Mesothelial cell of epicardium (in vitro differentiated cells): ENCODE measurements at places on chromosomes 2 and 18.
A peak's percentile ranks its signal among the peaks of the same experiment; 100 is the strongest.

DNA sequence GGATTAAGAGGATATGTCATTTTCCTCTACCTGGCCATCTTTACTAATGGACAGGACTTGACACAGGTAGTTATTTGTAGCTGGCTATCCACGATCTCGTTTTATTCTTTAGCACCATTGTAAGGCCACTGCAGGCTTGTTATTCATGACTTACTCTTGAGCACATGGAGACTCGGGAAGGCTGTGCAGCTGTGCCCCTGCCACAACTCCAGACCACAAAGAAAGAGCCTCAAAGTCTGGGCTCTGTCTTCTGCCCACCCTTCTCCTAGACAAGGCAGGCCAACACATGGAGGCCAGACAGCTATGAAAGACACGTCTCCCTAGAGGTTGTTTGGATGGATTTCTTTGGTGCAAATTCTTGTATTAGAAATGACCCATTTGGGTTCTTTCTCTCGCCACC is 133.8 kb downstream of the NAPG start:
- H3K4me3 ChIP-seq = no peak overlapping the region
- peak overlapping the region; percentile 96 for H3K27ac ChIP-seq
- DNase-seq = no peak

DNA sequence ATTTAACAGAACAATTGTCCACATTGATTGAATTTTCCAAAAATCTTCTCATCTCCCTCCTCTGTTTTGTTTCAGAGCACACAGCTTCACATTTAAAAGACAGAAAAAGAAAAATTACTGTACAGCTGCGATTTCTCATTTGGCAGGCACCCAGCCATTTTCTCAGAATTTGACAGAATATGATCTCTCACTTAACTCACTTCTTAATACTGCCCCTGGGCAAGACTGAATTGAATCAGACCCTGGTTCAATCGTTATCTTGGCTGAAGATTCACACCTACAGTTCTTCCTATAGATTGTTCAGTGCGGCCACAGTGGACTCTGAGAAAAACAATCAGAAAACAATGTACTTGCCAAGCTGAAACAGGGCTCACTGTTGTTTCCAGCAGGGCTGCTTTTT is 90.2 kb upstream of the LHCGR start:
- H3K36me3 ChIP-seq = no peaks in the 10 kb centered on the region
- H3K27ac ChIP-seq = no peak overlapping the region
- no peak overlapping the region for H3K4me3 ChIP-seq
- no peak for DNase-seq
- H3K4me1 ChIP-seq = peaks cover 5% of the 10 kb centered on the region

GRCh38 chr2:223044092-223044836 is 7.7 kb upstream of the KCNE4 start:
- no peaks in the 10 kb centered on the region for H3K27me3 ChIP-seq
- peak overlapping the region; percentile 53 for H3K27ac ChIP-seq
- peaks cover 67% of the 10 kb centered on the region for H3K4me1 ChIP-seq
- no peaks in the 10 kb centered on the region for H3K36me3 ChIP-seq
- H3K4me3 ChIP-seq = no peak overlapping the region
- DNase-seq = no peak

GRCh38 chr18:23812546-23813440 is 123.5 kb downstream of the LAMA3 start:
- DNase-seq = no peak
- no peak overlapping the region for H3K4me3 ChIP-seq
- peaks cover 55% of the 10 kb centered on the region for H3K27me3 ChIP-seq
- no peaks in the 10 kb centered on the region for H3K4me1 ChIP-seq
- no peaks in the 10 kb centered on the region for H3K36me3 ChIP-seq

DNA sequence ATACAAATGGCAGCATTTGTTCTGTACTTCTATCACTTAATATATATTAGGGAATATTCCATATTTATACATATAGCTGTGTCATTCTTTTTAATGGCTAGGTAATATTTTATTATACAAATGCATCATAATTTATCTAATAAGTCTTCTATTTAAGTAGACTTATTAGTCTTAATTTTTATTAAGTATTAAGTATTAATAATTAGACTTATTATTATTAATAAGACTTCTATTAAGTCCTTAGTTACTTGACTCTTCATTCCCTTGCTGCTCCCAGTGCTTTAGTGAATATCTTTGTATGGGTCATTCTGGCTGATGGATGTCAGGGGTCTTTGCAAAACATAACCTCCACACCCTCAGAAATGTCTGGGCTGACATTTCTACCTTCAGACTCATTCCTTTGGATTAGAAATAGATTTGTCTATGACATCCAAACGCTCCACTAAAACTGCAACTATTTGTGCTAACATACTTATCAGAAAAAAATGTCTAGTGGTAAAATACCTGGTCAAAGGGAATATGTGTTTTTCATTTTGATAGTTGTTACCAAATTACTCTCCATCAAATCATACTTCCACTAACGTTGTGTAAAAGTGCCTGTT is 35.8 kb downstream of the EN1 start:
- peaks cover 35% of the 10 kb centered on the region for H3K4me1 ChIP-seq
- peaks cover 38% of the 10 kb centered on the region for H3K27me3 ChIP-seq
- no peaks in the 10 kb centered on the region for H3K36me3 ChIP-seq
- H3K4me3 ChIP-seq = no peak overlapping the region

- H3K4me3 ChIP-seq = no peak overlapping the region
- H3K27ac ChIP-seq = no peak overlapping the region
- H3K36me3 ChIP-seq = peaks cover 18% of the 10 kb centered on the region
- H3K4me1 ChIP-seq = no peaks in the 10 kb centered on the region
- no peaks in the 10 kb centered on the region for H3K27me3 ChIP-seq
These were observed 120.2 kb downstream of the GBX2 start for GRCh38 chr2:236047886-236048540.

DNA sequence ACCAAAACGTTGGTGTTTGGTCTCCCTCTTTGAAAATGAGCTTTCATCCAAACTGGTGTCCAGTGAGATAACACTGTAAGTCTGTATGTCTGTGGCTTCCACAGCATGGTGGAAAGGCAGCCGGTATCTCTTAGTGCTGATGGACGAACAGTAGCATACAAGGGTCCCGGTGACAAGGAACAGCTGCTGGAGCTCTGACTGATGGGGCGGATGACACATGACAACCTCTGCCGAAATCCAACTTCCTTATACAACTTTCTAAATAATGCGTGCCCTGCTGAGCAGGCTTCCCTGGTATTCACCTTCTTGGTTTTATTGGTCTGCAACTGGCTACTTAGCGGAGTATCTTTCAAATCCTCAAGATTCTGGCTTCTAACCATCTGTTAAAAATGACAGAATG is 216.2 kb downstream of the SRBD1 start:
- H3K27me3 ChIP-seq = no peaks in the 10 kb centered on the region
- no peak for DNase-seq
- peaks cover 34% of the 10 kb centered on the region for H3K4me1 ChIP-seq

DNA sequence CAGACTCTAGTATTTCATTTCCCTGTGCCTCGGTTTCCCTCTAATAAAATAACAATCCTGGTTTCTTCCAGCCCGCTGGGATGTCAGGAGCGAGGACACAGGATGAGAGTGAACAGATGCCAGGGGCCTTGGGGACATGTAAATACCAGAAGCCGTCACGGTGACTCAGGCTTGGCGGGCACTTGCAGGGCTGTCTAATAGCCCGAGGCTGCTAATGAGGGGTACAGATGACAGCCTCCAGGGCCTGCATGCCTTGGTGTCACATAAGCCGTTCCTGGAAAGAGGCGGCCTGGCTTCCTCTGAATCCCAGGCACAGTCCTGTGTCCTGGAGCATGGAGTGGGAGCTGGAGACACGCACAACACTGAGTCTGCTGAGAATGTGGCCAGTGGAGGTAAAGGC is 28.2 kb downstream of the HS1BP3 start:
- H3K4me3 ChIP-seq = no peak overlapping the region
- peaks cover 7% of the 10 kb centered on the region for H3K36me3 ChIP-seq
- H3K27ac ChIP-seq = no peak overlapping the region
- DNase-seq = no peak
- H3K27me3 ChIP-seq = no peaks in the 10 kb centered on the region
- peaks cover 6% of the 10 kb centered on the region for H3K4me1 ChIP-seq

DNA sequence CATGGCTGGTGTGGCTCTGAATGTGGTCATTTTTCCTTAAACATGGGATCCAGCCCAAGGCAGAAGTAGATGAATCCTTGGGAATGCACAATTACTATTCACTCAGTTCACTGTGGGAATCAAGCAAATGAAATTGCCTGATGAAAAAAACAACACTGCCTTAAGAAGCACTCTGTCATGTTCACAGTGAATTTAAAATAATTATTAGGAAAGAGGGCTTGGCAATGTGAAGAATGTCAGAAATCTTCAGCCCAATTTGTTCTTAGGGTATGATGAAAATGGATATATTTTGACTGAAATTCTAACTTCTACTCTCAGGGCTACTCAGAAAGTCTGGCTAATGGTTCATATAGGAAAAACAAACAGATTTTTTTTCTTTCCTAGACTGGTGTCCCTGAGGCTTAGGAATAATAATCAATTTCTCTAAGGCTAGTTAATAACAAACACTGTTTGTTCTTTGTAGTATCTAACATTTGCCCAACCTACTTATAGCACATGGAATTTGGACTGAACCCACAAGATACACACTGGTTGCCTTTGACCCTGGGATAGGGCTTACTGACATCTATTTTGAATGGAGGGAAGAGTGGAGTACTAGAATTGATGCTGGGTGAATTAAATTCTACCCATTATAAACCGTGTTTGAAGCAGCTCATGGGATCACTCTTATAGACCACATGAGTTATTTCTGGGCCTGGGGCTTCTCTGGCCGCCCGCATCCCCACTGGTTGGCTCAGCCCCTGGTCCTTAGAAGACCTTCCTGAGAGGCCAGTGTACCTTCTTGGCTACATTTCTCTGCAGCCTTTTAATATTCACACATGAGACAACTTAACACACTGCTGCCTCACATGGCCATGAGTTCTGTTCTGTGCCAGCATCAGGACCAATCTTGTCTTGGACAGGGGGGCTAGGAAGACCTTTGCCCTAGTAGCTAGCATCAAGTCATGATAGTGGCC is 8.3 kb upstream of the MRPL33 start:
- H3K4me1 ChIP-seq = no peaks in the 10 kb centered on the region
- no peaks in the 10 kb centered on the region for H3K27me3 ChIP-seq
- peak overlapping the region; percentile 21 for H3K27ac ChIP-seq
- no peak overlapping the region for H3K4me3 ChIP-seq
- DNase-seq = no peak
- peaks cover 2% of the 10 kb centered on the region for H3K36me3 ChIP-seq

GRCh38 chr2:69081001-69081580 is 68.1 kb downstream of the ANTXR1 start:
- H3K4me1 ChIP-seq = peaks cover 15% of the 10 kb centered on the region
- H3K4me3 ChIP-seq = no peak overlapping the region
- no peak for DNase-seq

DNA sequence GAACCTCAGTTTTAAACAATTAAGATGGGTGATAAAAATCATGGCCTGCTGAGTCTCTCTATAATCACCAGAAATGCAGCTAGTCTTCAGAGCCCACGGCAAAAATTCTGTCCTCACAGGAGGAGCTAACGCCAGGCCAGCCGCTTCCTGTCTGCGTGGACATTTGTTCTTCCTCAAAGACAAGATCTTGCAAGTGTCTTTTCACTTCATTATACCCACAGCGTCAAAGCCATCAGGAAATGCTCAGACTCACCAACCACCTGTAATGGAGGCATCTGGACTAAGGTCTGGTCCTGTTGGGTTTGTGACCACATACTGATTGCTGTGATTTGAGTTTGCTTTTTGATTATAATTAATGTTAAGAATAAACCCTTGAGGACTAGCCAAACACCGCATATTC is 473.8 kb upstream of the MC4R start:
- H3K4me3 ChIP-seq = no peak overlapping the region

GRCh38 chr2:11102956-11103860 is 52.1 kb upstream of the SLC66A3 start:
- no peaks in the 10 kb centered on the region for H3K4me1 ChIP-seq
- H3K36me3 ChIP-seq = no peaks in the 10 kb centered on the region
- H3K27ac ChIP-seq = no peak overlapping the region
- DNase-seq = no peak
- peaks cover 10% of the 10 kb centered on the region for H3K27me3 ChIP-seq

- no peak overlapping the region for H3K4me3 ChIP-seq
- H3K36me3 ChIP-seq = peaks cover 24% of the 10 kb centered on the region
- no peaks in the 10 kb centered on the region for H3K27me3 ChIP-seq
- peaks cover 5% of the 10 kb centered on the region for H3K4me1 ChIP-seq
- DNase-seq = no peak
These were observed 39.3 kb downstream of the MAP3K2 start for GRCh38 chr2:127348426-127349000.

- peaks cover 29% of the 10 kb centered on the region for H3K4me1 ChIP-seq
- no peak for DNase-seq
- peaks cover 4% of the 10 kb centered on the region for H3K36me3 ChIP-seq
- H3K27me3 ChIP-seq = no peaks in the 10 kb centered on the region
- H3K27ac ChIP-seq = peak overlapping the region; percentile 76
These were observed 252.3 kb downstream of the CYRIA start for GRCh38 chr2:16413285-16413684.

DNA sequence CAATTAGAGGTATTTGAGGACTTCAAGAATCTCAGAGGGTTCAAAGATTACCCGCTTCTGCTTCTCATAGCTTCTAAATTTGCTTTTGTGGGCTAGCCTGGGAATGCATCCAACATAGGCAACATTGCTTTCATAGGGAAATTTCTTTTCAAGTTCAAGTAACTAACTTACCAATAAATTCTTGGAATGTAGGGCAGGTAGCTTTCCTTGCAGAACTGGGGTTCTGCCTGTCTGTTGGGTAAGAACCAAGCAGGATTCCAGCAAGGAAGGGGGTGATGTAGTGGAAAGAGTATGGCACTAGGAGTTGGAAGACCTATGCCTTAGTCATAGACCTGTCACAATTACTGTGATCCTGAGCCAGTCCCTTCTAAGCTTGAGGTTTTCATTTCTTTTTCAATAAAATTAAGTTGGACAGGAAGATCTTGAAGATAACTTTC is 164.1 kb downstream of the FHOD3 start:
- DNase-seq = no peak
- H3K4me1 ChIP-seq = peaks cover 6% of the 10 kb centered on the region
- no peaks in the 10 kb centered on the region for H3K36me3 ChIP-seq
- no peaks in the 10 kb centered on the region for H3K27me3 ChIP-seq
- H3K27ac ChIP-seq = no peak overlapping the region
- no peak overlapping the region for H3K4me3 ChIP-seq

DNA sequence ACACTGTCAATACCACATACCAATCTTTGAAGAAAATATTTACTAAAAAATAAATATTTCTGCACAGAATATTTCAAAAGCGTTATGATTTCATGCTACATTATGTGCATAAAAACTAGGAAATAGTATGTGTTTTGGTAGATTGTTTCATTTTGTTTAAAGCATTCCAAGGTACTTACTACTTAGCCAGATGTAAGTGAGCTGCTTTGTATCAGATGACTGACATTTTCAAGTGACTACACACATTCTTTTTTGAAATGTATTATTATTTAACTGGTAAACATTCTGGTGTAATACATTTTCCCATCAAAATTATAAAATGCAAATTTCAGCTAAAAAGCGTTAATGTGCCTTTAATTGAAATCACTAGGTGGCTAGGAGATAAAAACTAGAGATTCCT is 21.5 kb downstream of the GCA start:
- DNase-seq = no peak
- no peak overlapping the region for H3K4me3 ChIP-seq
- no peak overlapping the region for H3K27ac ChIP-seq
- no peaks in the 10 kb centered on the region for H3K27me3 ChIP-seq
- peaks cover 3% of the 10 kb centered on the region for H3K36me3 ChIP-seq
- no peaks in the 10 kb centered on the region for H3K4me1 ChIP-seq
